ENCODE measurements at places on chromosomes 3 and 15.

- peak; percentile 3 for DNase-seq
Observed at GRCh38 chr15:60590935-60591495, 112.1 kb upstream of the ICE2 start.

GRCh38 chr3:135629701-135630408 is 335.7 kb upstream of the PPP2R3A start:
- no peak for DNase-seq

- DNase-seq = no peak
Observed at GRCh38 chr15:68186671-68187397, 18.3 kb downstream of the CALML4 start.

DNA sequence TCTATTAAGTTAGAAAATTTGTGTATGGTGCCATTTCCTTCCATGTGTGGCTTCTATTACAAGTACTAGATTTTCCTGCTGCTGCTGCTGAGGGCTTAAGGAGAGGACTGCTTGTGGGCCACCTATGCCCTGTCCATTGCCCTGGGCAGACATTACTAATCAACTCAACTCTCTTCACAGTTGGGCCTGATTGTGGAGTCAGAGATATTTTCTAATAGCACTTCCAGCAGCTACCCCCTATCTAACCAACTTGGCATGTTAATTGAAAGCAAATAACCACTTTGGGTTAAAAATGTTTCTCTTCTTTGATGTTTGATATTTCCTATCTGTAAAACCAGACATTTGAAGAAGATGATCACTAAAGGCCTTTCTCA is 242.0 kb downstream of the EDEM1 start:
- DNase-seq = no peak

DNA sequence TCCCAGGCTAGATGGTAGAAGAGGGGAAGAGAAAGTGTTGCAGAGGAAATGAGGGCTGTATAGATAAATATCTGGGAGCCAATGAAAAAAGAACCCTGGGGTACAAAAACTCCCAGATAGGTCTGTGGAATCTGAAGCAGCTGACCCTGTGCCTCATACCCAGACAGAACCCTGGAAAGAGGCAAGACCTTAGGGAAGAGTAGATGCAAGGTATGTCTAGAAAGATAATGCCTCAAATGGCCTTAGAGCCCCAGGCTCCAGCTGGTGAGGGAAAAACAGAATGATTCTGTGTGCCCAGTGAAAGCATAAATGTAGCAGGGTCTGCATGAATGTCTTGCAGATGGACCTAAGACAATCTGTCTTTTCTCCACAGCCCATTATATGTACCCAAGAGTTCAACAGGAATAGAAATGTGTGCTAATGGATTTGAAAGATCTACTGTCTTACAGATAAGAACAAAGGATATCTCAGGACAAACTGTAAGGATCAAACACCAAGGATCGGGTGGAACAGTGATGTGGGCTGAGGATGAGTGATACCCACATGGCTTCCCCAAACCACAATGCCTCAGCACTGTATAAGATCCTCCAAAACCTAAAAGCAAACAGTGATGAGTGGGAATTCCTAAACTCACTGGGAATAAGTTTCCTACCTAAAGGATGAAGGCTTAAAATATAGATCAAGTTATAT is 58.8 kb downstream of the NCEH1 start:
- no peak for DNase-seq

GRCh38 chr3:172148241-172148640 is 108.9 kb downstream of the FNDC3B start:
- no peak for DNase-seq

GRCh38 chr3:182920515-182921084 is 59.7 kb downstream of the DCUN1D1 start:
- no peak for DNase-seq

- no peak for DNase-seq
Observed at GRCh38 chr3:105096071-105096470, 270.6 kb upstream of the ALCAM start.

DNA sequence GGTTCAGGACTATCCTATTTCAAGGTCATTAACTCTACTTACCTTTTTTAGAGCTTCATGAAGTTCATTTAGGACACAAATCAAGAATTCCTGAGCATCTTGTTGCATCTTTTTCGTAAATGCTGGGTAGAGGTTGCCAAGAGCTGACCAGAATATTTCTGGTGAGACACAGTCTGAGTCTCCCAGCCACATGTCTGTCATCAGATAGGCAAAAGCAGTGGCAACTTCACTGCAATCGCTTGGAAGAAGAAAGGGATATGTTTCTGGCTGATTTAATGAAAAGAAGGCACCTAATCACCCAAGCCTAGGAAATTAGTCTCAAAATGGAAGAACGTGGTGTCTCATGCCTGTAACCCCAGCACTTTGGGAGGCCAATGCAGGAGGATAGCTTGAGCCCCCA is 2.9 kb downstream of the USP50 start:
- DNase-seq = no peak

DNA sequence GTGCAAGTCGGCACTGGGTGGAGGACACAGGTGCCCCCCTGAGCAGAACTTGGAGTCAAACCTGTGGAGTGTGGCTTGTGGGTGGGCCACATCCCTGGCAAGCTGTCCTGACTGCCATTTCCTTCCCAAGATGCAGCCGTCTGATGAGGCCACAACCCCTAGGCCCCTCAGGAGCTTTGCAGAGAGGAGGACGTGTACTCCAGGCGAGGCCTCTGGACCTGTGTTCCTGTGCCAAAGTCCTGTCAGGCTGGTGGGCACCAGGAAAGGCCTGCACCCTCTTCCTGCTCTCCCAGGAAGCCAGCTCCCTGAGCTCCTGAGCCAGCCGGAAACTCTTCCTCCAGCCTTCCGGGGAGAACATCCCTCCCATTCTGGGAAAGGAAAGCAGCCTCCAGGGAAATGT is 48.5 kb downstream of the CMTM6 start:
- DNase-seq = no peak

- DNase-seq = no peak
Observed at GRCh38 chr3:149603126-149604074, 54.4 kb downstream of the WWTR1 start.

DNA sequence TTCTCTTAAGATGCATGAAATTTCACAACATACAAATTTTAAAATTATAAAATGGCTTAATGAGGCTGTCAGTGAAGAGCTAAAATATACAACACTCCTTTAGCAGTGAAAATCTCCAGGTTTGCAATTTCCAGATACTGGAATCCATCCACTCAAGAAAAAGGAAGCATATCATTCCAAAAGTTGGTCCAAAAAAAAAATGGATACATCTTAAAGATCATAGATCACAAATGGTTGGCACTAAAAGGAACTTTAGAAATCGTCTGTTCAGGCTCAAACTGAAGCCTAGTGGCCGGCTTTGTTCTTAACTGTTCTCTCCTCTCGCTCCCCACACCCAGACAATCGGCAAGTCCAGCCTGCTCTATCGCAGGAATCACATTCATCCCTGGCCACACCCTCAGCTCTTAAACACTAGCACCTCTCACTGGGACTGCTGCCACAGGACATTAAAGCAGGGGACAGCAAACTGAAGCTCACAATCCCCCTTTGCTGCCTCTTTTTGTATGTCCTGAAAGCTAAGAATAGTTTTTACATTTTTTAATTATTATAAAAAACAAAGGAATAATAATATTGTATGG is 130.3 kb upstream of the CDIN1 start:
- no peak for DNase-seq

GRCh38 chr3:101104321-101104720 is 111.1 kb upstream of the ABI3BP start:
- DNase-seq = no peak

GRCh38 chr15:87215100-87215499 is 1041.4 kb downstream of the NTRK3 start:
- no peak for DNase-seq

GRCh38 chr3:153315781-153316180 is 153.8 kb downstream of the RAP2B start:
- DNase-seq = no peak

- no peak for DNase-seq
Observed at GRCh38 chr3:135368316-135368715, 573.3 kb downstream of the EPHB1 start.

GRCh38 chr3:46909535-46910161 is 32.1 kb downstream of the PTH1R start:
- peak; percentile 78 for DNase-seq

DNA sequence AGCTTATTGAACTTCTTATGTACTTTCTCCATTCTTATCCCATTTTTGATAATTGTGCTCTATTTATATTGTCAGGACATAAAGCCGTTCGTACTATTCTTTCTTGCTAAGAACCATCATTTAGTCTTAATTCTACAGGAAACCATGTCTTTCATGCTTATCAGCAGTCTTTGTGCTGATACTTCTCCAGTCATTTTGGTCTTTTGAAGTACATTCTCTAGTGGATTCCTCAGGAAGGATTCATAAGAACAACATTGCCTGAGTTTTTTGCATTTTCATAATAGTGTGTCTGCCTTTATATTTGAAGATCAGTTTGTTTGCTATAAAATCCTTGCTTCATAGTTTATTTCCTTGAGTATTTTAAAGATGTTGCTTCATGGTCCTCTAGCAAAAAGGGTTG is 126.6 kb upstream of the NEO1 start:
- no peak for DNase-seq

GRCh38 chr3:32780735-32781210 is 37.0 kb upstream of the TRIM71 start:
- DNase-seq = peak; percentile 18

GRCh38 chr3:128585974-128586373 is 64.6 kb downstream of the RPN1 start:
- no peak for DNase-seq

DNA sequence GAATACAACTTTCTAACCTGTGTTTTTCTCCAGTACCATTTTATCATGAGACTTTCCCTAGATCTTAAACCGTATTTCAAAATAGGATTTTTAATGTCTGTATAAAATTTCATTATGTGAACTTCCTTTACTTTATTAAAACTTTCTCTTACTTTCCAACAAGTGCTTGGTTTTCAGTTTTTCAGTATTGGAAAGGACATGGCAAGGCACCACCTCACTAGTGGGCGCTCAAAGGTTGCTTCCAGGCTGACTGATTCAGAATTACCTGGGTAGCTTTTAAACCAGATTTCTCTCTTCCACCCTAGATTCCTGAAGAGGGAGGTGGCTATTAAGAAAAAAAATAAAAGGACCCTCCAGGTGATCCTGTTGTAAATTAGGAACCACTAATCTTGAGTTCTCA is 236.6 kb downstream of the SOX2 start:
- DNase-seq = no peak

DNA sequence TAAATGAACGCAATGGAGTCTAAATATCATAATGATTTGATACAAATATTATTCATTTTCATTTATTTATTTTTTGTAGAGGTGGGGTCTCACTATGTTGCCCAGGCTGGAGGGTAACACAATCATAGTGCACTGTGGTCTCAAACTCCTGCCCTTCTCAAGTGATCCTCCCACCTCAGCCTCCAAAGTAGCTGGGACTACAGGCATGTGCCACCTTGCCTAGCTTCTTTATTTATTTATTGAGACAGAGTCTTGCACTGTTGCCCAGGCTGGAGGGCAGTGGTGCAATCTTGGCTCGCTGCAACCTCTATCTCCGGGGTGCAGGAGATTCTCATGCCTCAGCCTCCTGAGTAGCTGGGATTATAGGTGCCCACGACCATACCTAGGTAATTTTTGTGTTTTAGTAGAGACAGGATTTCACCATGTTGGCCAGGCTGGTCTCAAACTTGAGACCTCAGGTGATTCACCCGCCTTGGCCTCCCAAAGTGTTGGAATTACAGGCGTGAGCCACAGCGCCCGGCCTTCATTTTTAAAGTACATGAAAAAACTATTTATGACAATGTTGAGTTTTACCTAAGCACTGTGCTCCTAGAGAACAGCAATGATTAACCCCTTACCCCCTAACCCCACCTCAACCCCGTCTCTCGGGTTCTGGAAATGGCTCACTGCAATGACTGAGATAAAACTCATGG is 4.0 kb upstream of the AEN start:
- no peak for DNase-seq

GRCh38 chr3:52333869-52334557 is 17.9 kb downstream of the DNAH1 start:
- no peak for DNase-seq

- DNase-seq = no peak
Observed at GRCh38 chr15:37078566-37078965, 21.8 kb downstream of the MEIS2 start.

GRCh38 chr3:172709774-172710663 is 848 bp downstream of the NCEH1 start:
- DNase-seq = no peak

- DNase-seq = no peak
Observed at GRCh38 chr3:100045696-100046095, 68.6 kb downstream of the FILIP1L start.

- no peak for DNase-seq
Observed at GRCh38 chr15:63985221-63986184, 60.8 kb downstream of the DAPK2 start.

DNA sequence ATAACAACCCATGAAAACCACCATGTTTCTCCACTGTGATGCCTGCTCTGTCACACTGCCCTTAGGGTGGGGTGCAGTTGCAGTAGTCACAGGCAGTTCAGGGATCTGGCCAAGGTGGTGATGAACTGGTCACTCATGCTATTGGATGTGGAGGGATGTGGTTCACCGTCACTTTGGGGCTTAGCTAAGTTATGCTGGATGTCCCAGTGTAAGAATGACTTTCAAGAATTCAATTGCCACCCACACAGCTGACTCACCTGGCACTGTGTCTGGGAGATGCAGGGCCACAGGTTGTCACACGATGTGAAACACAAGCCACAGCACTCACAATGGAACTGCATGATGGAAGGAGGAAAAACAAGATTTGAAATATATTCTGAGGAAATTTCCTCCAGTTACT is 146.1 kb upstream of the CTNNB1 start:
- no peak for DNase-seq

GRCh38 chr15:25134546-25134945 is 179.8 kb downstream of the SNRPN start:
- no peak for DNase-seq

DNA sequence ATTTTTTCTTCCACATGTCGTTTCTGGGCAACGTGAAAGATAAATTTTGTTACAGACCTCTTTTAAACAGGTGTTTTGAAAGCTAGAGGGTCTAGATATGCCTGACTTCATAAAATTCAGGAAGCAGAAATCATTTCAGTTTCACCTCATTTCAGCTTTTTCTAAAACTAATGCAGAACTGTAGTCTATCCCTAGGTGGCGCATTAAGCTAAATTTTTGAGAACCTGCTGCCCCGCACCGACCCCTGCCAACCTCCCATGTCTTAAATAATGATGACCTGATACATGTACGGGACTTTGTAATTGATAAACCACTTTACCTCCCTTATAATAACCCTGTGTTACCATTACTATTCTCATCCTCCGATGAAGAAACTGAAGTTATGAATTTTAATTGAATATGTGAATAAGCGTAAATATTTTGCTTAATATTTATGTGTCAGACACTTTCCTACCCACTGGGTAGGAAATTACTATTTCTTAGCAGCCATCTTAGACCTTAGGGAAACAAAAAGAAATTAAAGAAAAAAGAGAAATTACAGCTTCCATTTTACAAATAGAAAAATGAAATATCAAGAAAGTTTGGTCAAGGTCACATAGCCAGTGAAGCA is 78.7 kb upstream of the GCNT3 start:
- peak; percentile 12 for DNase-seq

All from stimulated activated naive B cell treated with anti-CD40 and anti-IgM and Interleukin-4, amounts not matched to agents 10 μg/mL and 1 μg/mL and 100 μg/mL, for 72 hours (primary cell).